Activated CD4-positive, alpha-beta T cell treated with anti-CD3 and anti-CD28 coated beads for 1 hour (primary cell): ENCODE measurements at places on chromosomes 2 and 18.

DNA sequence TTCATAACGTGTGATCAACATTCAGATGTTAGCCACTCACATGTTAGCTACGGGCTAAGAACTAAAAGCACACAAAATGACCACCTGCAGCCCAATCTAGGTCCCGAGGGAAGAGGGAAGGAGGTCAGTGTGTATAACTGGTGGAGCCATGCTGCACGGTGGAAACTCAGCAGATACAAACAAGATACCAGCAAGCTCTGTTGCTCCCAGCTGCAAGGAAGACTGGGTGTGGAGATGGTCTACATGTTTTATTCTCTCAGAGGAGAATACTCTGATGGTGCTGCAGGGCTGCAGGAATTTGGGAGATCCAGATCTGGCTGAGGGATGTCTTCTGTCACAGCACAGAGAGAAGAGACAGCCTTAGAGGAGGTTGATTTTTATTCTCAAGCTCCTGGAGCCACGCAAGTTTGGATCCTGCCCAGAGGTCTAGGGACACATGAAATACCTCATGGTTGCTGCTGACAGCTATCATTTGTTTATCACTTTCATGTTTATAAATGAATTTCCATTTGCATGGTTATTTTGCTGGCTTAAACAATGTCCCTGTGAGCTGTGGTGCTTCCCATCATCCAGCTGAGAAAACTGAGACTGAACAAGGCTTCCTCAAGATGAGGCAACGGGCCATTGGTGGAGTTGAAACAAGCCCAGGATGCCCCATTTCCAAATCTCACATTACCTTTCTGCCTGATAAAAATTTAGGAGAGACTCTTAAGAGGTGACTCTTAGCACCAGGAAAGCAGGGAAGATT, 30.9 kb downstream of the RNF144A start:
- DNase-seq, result no peak

GRCh38 chr2:215396595-215397313, 39.1 kb downstream of the FN1 start:
- no peak for DNase-seq

DNA sequence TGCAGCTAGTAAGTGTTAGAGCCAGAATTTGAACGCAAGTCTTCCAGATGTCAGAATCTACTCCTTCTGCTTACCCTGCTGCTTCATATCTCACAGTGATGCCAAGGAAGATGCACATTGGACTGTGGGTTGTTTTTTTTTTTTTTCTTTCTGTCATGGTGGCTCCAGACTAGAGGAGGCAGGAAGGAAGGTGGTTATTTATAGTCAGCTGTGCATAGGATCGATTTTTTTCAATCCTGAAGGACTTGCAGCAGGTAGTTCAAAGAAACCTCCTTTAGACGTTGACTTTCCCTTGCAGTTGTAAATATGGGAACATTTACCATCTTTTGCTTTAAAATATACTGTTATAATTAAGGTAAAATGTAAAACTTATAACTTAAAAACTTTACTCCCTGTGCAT, 17.3 kb downstream of the NEDD4L start:
- DNase-seq, result no peak

DNA sequence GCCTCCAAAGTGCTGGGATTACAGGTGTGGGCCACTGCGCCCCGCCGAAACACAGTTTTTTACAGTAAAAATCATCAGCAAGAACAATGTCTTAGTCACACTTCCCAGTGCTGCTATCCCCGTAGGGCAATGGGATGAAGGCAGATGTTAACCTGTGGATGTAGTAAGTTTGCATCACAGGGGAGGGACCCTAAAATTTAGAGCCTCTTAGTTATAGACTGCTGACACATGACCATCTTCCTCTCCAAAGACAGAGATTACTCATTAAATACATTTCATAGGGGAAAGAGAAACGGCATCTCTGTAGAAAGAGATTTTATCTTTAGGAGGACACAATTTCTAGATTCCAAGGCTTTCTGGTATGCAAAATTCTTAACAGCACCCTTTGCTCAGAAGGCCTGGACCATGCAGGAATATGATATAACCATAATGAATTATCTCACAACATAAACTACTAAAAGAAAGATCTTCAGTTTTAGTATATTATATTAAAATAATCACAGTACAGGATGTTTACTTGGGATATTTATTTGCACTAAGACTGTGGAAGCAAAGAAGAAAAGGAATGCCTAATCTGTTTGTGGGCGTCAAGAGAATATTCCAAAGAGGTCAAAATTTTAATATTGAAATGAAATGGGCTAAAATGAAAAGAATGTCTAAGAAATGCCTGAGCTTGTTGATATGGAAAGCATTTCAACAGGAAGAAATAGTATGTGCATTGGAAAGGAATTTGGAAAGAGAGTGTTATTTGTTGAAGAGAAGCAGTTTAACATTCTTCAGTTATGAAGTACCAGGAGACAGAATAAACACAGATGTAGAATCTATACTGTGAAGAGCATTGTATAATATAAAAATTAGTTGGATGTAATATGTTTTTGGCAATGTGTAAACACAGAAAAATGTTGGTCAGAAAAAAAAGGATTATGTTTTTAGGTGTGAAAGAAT, 1228.3 kb upstream of the CHAC2 start:
- no peak for DNase-seq

- no peak for DNase-seq
Observed at GRCh38 chr2:70718736-70719135, 49.3 kb downstream of the ADD2 start.

DNA sequence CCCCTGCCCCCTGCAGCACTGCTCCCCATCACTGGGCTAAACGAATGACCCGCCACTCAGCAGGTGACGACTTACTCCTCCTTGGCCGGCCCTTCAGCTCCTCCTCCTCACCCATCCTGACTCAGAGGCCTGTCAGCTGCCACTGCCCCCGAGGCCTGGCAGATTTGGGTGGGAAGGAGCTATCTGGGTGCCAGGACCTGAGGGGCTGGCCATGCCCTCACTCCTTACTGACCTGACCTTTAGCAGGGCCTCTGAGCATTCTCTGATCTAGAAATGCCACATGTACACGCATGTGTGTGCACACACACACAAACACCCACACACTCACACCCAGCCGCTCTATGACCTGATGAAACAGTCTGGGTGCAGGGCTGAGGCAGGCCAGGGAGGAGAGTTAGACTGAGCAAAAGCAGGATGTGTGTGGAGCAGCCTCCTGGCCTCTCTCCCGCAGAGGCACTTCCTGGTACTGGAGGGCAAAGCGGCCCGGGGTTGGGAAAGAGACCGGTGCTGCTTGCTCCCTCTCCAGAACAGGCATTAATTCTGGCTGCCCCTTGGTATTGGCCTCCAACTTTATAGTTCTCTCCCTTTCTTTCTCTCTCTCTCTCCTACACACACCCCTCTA, 68.0 kb downstream of the ZFP36L2 start:
- peak; percentile 36 for DNase-seq

DNA sequence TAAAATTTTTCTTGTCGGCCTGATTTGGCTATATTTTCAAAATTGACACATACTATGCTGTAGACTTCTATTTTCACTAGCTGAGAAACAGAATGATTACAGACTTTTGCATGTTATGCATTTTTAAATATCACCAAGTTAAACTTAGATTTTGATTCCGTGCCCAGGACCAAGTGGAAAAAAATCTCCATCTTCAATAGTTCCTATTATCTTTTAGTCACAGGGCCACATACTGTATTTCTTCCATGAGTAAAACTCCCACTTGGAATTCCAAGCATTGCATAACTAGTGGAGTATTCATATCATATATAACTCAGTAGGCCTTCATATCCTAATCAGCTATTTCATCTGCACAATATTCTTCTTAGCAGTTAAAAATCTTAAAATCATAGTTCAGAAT, 470.9 kb downstream of the ARHGAP15 start:
- DNase-seq, result no peak

DNA sequence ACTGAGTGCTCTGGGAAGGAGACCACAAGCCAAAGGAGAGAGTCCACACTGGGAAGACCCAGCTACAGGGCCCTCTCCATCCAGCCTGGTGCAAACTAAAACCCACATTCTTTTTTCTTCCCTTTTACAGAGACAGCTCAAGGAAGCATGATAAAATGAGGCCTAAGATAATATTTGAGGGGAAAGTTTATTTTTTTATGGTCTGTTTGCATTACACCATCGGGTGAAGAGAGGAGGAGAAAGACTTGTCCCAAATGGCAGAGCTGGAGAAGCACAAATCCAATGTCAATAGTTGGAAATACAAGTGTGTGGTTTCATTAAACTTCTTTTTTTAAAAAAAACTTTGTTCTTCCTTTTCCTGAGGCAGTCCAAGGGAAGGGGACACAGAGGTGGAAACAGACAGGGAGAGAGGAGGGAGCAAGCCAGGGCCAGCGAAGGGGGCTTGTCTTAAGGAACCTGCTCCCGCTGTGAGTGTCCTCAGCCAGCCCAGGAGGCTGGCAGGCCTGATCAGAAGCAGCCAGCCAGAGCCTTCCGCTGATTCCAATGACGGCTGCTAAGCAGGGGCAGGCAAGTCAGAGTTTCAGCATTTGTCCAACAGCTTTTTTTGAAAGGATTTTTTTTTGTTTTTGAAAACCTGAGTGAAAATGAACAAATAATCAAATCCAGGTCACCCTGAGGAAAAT, 203.8 kb upstream of the SIX2 start:
- DNase-seq, result no peak

DNA sequence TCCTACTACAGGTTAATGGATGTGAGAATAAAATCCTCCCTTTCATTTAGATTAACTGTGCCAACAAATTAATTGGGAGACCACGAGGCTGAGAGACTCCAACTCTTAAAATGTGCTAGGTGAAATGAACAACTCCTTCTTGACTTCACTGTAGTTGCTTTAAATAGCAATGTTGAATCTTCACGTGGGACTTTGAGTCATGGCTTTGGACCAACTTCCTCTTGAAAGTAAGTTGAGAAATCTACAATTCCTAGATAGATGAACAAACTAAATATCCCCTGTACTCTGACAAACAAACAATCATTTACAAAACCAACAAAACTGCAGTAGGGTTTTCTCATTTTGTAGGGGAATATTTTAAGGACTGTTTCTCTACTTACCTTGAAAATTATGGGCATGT, 291.9 kb upstream of the SPRED2 start:
- no peak for DNase-seq

DNA sequence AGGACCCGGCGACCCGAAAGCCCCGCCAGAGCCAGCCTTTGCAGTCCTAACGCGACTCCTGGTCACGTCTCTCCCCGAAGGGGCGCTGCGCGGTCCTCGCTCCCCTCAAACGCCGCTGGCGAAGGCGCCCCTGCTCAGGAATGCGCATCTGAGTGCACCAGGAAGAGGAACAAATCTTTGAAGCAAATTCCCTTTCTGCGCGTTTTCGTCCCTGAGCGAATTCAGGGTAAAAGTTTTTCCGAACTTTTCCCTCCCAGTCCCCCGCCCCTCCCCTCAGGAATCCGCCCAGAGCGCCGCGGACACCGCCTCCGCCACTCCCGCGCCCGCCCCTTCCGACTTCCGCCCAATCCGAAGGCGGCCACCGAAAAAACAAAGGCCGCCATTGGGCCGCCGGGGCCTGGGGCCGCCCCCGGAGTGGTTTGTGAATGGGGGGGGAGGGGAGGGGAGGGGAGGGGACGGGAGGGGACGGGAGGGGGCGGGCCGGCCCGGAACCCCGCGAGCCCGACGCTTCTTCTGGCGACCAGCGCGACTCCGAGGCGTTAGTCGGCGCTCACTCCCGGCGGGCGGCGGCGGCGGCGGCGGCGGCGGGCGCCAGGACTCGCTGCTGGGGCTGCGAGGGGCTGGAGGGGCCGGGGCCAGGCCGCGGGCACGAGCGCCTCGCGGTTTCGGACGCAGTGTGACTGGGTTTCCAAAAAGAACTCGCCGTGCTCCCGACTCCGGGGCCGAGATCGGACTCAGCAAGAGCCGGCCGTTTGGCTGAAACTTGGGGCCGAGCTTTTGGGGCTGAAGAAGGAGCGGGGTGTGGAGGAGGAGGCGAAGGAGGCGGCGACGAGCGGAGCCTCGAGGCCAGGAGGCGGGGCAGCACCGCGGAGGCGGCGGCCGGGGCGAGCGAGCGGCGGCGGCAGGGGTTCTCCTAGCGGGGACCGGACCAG, at the start of gene FZD7:
FZD7 (plus strand) TSS at position 539 of the 932 bp plus-strand sequence. CDS start 793 bp downstream, outside the sequence.
- peak; percentile 76 for DNase-seq

DNA sequence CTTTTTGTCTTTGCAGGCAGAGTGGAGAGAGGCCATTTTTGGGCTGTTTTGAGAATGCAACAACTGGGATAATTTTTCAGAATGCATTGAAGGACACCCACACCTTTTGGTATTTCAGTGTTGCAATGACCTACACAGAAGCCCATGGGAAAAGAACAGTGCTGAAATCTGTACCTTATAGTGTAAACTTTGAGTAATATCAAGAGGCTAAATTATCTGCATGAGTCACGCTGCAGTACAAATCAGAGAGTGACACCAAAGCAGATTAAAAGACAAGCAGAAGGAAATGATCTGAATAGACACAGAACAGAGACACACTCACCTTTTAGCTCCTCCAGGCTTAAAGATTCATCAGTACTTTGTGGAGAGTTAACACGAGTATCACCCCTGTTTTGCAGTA, 265.3 kb downstream of the PAX3 start:
- DNase-seq, result no peak

- DNase-seq, result no peak
Observed at GRCh38 chr2:183035954-183036669, 2.1 kb downstream of the NCKAP1 start.

DNA sequence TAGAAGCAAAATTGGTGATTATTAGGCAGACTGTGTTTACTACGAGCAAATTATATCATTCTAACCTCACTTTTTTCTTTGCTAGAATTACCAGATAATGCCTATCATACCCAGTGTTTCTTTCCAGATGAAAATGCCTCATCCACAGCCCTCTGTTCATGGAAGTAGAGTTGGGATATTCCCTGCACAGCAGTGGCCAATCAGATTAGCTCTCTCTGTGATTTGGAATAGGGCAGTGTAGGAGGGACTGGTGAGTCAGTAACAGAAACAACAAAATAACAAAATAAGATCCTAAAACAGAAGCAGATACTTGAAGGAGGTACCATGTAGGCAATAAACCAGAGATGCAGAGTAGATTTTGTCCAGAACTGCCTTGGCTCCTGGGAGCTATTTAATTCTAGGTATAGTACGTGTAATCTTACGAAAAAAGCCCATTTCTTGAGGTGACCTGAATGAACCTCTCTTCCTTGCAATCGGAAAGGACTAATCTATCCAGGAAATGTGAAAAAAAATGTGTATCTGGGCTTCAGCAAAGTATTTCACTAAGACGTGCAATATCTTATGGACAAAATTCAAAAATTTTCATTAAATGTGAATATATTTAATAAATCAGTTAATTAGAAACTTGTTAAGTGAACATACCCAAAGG, 18.4 kb upstream of the TMEM17 start:
- no peak for DNase-seq

DNA sequence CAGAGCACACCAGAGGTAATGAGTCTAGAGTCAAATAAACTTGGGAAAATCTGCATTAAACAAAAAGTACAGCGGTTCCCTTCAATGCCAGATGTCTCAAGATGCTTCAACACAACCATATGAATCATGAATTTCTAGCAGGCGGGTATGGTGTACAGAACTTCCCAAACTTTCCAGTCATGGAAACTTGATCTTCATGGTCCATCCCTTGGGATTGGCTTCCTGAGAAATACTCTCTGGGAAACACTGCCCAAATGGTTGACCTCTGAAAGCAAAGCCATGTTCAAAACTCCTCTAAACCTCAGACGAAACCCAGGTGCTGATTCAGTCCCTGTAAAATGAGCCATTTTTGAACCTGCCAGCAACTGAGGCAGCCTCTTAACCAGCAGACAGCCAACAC, 16.4 kb upstream of the TMEM247 start:
- no peak for DNase-seq
